ENCODE measurements at places on chromosomes 5 and 9.
A peak's percentile ranks its signal among the peaks of the same experiment; 100 is the strongest.

DNA sequence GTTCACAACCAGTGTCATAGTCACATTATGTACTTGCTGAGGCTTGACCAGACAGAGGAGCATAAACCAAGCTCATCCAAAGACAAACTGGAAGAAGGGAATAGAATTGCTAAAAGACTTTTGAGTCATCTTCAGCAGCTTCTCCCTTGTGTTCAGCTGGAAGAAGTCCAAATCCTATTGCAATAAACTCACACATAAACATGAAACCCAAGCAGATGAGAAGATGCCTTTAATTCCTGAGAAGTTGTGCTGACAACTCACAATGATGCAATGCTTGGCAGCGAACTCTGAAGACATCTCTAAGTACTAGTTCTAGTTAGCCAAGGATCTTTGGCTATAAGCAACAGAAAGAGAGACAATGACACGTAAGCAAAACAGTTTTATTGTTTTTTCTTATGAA, 642.1 kb downstream of the KCTD16 start:
- no peak for DNase-seq

- peak; percentile 20 for DNase-seq
Observed at GRCh38 chr5:167949435-167949834, 342.0 kb upstream of the WWC1 start.

DNA sequence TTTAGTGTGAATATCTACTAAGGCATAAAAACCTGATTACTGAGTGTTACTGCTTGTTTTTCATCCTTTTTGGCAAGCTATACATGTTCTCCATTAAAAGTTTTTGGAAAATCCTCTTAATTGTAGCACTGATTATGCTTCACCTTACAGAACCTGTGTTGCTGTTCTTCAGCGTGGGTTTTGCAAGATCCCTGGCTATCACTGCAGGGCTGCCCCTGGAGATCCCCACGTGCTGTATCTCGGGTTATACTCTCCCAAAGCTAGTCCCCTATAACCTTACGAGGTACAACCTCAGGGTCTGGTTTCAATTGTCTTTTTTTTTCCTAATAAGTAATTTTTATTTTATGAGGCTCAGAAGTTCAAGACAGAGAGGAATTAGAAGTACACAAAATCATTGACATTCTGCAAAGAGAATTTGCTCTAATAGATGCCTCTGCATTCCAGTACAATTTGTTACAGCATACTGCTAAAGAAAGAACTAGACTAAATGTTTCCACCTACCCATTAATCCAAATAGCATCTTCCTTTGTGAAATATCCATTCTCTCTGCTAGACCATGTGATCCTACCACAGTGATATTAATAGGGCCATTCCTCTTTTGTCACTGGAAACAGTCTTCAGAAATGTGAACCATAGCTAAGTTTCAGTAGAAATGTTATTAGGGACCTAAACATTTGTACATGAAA, 25.8 kb upstream of the CAMK4 start:
- DNase-seq, result no peak

DNA sequence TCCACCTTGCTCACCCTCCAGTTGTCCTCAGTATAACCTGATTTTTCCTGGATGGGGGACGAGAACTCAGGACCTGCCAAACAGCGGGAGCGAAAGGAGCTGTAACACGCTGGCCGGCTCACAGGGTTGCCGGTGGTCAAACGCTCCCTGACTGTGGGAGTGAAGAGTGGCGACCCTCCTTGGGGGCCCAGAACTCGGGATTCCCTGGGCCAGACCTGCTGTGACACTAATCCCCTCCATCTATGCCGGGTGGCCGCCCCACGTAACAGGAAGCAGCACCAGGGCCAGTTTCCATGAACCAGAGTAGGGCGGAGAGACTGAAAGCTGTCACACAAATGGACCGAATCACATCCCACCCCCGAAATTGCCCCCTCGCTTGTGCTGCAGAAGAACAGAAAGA, 1809.2 kb upstream of the ACO1 start:
- no peak for DNase-seq

GRCh38 chr9:133002147-133003070, 23.9 kb downstream of the GFI1B start:
- no peak for DNase-seq

DNA sequence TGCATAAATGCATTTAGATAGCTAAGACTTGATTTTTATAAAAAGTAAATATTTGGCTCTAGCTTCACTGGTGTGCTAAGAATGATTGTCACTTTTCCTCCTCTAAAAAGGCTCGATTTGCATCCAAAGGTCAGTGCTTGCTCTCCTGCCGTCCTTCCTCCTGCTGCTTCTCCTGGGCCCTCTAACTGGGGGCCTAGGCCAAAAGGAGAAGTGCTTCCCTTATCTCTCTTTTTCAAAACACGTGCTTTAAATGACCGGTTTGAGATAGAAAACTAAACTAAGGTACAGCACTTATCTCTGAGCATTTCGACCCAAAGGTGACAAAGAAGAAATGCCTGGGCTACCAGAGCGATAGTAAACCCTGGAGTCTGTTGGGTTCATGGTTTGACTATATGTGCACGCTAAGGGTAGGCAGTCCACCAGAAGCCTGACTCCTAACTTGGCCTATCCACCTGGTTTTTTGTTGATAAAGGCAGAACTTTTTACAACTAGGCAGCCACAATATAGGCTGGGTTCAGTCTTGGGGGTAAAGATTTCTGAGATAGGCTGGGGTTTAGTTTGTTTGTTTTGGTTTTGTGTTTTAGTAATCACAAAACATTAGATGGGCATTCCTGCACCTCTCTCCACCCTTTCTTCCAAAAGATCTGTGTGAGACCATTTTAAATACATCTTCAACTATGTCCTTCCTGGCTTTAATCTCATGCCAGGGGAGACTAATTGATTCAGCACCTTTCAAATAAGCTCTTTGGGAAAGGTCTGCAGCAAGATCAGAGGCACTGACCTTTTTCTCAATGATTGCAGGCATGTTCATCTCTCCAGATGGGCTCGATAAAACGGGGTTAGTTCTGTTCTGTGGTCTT, 3.8 kb downstream of the NR2F1-AS1 start:
- no peak for DNase-seq

GRCh38 chr5:126488443-126489065, 65.3 kb downstream of the GRAMD2B start:
- no peak for DNase-seq

DNA sequence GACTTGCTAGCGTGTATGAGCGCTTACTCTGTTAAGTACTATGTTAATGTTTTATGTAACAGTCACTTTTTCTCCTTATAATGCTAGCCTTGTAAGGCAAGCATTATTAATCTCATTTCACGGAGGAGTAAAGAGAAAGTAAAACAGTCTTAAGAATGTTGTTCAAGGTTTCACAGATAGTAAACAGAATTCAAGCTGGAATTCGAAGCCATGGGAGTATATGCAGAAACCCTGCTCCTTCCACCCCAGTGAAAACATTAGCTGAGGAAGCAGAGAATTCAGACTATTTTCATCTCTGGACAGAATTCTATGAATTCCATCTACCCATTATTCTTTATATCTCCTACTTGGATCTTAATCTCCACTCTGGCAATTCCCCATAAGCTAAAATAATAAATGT, 1028.3 kb upstream of the WWC1 start:
- DNase-seq, result no peak

GRCh38 chr5:37751227-37751626, 88.6 kb downstream of the GDNF start:
- no peak for DNase-seq

DNA sequence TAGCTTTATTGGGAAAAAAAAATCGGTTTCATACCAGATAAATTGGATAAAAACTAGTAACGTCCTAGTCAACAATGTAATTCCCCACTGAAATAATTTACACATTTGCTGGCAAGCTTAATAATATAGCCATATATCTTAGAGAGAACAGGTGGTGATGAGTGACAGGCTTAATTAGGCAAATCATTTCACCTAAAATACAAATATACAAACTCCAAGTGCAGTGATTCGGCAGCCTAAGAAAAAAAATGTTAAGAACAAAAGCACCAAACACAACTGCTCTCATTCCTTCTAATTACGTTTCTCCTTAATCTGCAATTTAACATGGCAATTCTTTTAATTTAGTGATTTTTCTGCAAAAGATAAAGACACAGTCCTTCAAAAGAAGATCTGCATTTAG, 56.0 kb upstream of the SLC25A51 start:
- DNase-seq, result no peak
